ENCODE measurements at places on chromosomes 16 and 17.

DNA sequence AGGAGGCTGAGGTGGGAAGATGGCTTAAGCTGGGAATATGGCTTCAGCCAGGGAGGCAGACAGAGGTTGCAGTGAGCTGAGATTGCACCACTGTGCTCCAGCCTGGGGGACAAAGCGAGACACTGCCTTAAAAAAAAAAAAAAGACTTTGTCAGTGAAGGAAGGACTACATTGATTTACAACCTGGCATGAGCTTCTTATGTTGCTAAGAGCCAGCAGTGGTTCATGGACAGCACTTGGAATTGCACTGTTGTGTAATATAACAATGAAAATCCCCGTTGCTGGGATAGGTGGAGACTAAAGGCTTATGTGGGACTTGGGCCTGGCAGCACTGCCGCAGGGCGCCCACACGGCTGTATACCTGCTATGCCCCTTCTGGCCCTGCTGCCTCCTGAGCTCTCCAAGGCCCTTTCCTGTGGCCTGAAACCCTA, 14.1 kb upstream of the SLC16A5 start:
- no peak for DNase-seq

DNA sequence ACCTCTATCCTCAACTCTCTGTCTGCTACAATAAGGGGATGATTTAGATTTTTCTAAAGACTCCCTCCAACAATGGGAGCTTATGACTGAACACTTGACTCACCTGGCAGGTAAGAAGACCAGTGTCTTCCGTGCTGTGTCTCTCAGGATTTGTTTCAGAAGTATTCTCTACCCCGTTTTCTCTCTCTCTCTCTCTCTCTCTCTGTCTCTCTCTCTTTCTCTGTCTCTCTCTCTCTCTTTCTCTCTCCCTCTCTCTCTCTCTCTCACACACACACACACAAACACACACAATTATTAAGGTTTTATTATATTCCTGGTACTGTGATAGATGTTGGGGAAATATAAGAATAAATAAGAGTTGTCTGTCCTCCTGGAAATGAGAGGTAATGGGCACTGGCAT, 263.9 kb downstream of the TOX3 start:
- DNase-seq, result no peak

- no peak for DNase-seq
Observed at GRCh38 chr17:49580055-49580721, 4.5 kb downstream of the NXPH3 start.

DNA sequence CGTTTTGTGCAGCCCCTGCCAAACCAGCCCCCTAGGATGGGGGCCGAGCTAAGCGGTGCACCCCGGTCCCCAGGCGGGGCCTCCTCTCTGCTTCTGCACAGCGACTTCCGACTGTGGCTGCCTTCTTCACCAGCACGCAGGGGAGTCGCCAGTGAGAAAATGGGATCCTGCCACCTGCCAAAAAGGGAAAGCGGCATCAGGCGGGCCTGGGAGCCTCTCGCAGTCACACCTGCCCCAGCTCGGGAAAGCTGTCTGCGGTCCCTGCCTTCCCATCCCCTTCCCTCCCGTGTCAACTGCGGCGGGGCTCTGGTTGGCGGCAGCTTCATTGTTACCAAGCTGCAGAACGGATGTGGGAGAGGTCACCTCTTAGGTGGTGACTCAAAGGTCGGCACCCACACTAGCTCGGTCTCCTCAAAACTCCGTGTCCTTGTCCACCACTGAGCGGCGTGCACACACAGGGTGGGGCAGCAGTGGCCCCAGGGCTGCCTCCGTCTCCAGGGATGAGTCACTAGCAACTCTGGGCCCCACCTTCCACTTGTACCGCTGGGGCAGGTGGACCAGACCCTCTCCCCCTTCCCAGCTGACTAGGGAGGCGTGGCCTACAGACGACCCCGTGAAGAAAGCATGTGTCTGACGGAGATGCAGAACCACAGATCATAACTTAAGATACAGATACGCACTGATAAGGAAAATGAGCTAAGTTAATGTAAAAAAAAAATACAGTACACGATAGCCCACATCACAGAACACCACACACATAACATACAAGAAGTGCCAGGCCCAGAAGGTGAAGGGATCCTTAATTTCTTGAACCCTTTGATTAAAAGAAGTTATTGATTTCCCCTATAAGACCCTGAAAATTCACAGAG, 1.5 kb upstream of the PCYT2 start:
- no peak for DNase-seq

DNA sequence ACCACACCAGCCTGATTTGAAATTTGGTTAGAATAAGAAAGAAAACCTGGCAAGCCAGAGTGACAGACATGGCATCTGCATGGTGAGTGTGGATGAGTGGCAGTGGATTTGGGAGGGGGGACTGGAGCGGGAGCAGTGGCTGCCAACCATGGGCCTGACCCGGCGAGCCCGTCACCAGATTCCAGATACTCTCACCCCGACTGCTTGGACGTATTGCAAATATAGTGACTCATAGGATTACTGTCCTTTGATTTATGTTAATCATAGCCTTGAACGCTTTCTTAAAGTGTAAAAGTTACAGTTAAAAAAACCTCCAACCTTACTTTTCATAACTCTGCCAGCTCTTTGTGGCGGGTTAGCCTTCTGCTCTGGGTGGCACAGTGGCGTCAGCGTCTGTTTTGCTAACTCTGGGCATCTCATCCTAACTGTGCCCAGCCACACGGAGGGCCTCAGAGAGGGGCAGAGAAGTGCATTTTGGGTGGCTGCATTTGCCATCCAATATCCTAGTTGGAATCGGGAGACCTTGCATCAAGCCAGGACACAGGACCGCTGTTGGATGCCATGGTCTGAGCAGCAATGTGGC, 26.8 kb upstream of the FOXK2 start:
- no peak for DNase-seq

- no peak for DNase-seq
Observed at GRCh38 chr17:77869665-77870132, 88.8 kb upstream of the TNRC6C start.

- no peak for DNase-seq
Observed at GRCh38 chr16:66446737-66447136, 19.6 kb downstream of the BEAN1 start.

DNA sequence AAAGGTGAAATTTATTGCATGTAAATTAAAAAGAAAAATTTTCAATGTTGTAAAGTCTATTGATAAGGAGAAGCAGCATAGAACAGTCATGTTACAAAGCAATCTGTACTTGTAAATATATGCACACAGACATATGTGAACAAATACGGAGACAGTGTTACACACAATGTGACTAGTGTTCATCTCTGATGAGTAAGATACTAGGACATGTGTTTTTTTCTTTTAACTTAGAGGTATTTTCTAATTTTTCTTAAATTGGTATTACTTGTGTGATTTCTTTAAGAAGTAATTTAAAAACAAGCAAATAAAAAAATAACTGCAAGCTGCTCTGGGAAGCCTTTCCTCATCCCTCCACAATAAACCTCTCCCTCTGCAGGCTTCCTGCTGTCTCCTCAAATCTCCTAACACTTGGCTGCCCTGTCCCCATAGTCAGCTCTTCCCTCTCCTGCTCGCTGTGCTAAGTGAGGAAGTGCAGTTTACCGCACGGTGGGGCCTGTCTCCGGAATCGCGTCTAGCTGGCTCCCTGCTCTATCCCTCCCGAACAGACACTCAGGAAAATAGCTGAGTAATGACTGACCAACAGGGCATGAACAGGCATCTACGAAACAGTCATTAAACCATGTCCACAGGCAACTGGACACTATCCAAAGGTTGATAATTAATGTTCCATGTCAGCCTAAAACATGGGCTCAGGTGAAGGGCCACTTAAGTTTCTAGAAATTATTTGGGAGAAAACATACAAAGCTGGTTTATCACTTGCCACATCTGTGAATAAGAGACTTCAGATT, 35.9 kb downstream of the CMTM4 start:
- DNase-seq, result no peak

- DNase-seq, result no peak
Observed at GRCh38 chr16:57522960-57523359, 13.4 kb downstream of the CCDC102A start.

- DNase-seq, result peak; percentile 79
Observed at GRCh38 chr16:56617212-56618085, 8.1 kb upstream of the MT1E start.

Measured in activated naive CD8-positive, alpha-beta T cell treated with anti-CD3 and anti-CD28 coated beads, Interleukin-2, amount 10 ng/mL, durations not matched to agents 7 days and 5 days (primary cell).